ENCODE measurements at places on chromosomes 16 and 17. TPM values are rescaled to one million over a fixed set of nuclear protein-coding genes. Genes with fewer than 3 reads are reported as not detected.

The EPN3 gene
- polyA plus RNA-seq: not detected

The TBC1D3C gene
- polyA plus RNA-seq: not detected

The SHISA9 gene
- 0.01 TPM for polyA plus RNA-seq

The TMEM220 gene
- polyA plus RNA-seq: 1.1 TPM

The FBXW10 gene
- not detected for polyA plus RNA-seq

All from CD14-positive monocyte (primary cell).